CD4-positive, alpha-beta T cell (primary cell): ENCODE measurements at places on chromosomes 6 and 20.

DNA sequence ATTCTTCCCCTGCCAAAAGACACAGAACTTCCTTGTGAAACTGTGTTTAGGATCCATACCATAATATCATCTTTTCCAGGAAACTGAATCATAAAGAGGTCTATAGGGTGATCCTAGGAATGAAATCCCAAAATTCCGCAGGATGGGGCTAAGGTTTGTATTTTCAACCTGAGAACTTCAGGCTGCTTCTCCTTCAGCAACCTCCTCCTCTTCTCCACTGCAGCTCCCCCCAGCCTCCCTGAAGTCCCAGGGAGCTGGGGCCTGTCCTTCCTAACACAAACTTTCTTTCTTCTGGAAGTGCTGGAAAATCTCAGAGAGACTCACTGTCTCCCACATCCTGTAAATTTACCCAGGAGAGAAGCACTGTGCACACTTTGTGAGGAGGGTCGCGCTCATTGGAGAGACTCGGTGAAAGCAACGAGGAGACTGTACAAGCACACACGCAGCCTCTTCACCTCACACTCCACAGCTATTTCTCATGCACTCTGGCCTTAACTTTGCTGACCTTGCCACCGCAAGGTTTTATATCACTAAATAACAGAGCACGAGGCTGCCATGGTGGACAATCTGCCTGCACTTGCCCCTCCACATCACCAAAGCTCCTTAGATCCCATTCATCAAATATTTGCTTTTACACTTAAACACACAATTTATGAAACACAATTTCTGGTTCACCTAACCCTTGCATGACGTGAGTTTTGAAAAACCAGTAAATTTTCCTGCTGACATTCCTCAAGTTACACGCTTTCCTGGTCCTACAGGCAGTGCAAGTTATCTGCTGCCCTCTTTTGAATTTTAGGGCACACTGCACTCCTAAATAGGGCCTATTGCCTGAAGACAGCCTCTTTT, 14.3 kb downstream of the ID4 start:
- H3K4me1 ChIP-seq = no peaks in the 10 kb centered on the region
- H3K27ac ChIP-seq = no peak overlapping the region
- H3K27me3 ChIP-seq = no peaks in the 10 kb centered on the region

DNA sequence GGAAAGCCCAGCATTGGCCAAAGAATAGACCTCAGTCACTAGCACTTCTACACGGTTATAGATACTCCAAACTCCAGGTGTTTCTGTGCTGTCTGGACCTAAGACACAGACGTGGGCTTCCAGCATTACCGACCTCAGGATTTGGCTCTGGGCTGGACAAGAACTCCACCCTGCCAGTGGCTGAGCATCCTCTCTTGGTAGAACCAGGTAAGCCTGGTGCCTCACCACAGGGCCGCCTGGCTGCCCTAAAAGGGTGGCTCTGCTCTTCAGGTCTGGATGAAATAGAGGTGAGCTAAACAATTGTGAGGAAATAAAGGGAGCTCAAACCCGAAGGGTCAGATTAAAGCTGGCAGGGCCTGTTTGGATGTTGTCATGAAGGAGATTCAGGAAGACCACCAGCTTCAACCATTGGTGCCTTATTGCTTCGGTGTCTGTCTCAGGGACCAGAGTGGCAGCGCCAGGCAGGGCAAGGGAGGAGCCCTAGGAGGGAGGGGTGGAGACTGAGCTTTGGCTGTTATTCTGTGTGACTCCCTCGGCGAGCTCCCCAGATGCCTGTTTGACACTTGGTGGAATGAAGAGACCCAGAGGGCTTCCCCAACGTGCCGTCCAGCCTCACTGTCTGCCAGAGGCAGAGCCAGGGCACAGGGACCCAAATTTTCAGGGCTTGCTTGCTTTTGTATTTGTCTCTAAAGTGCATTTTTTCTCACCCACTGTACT, 8.6 kb downstream of the SYNDIG1 start:
- no peak overlapping the region for H3K27ac ChIP-seq
- no peaks in the 10 kb centered on the region for H3K36me3 ChIP-seq
- no peaks in the 10 kb centered on the region for H3K4me1 ChIP-seq
- H3K27me3 ChIP-seq = no peaks in the 10 kb centered on the region

GRCh38 chr6:41966961-41967311, 25.3 kb upstream of the CCND3 start:
- H3K27me3 ChIP-seq = no peaks in the 10 kb centered on the region
- H3K4me3 ChIP-seq = no peak overlapping the region

GRCh38 chr20:9739991-9740390, 98.9 kb downstream of the PAK5 start:
- no peak for DNase-seq
- no peaks in the 10 kb centered on the region for H3K36me3 ChIP-seq
- H3K4me1 ChIP-seq = no peaks in the 10 kb centered on the region
- H3K4me3 ChIP-seq = no peak overlapping the region
- H3K27ac ChIP-seq = no peak overlapping the region

- no peak for DNase-seq
- no peak overlapping the region for H3K27ac ChIP-seq
- H3K4me1 ChIP-seq = no peaks in the 10 kb centered on the region
- H3K36me3 ChIP-seq = no peaks in the 10 kb centered on the region
Observed at GRCh38 chr6:89505847-89506246, 72.9 kb downstream of the ANKRD6 start.

- peaks cover 40% of the 10 kb centered on the region for H3K4me1 ChIP-seq
- DNase-seq = no peak
- H3K4me3 ChIP-seq = no peak overlapping the region
- H3K27ac ChIP-seq = no peak overlapping the region
- H3K27me3 ChIP-seq = peaks cover 62% of the 10 kb centered on the region
Observed at GRCh38 chr6:170297576-170298330, 6.9 kb upstream of the DLL1 start.

GRCh38 chr20:6718662-6719368, 48.7 kb upstream of the BMP2 start:
- DNase-seq = no peak
- no peak overlapping the region for H3K4me3 ChIP-seq
- H3K36me3 ChIP-seq = no peaks in the 10 kb centered on the region
- H3K27ac ChIP-seq = no peak overlapping the region
- no peaks in the 10 kb centered on the region for H3K27me3 ChIP-seq

DNA sequence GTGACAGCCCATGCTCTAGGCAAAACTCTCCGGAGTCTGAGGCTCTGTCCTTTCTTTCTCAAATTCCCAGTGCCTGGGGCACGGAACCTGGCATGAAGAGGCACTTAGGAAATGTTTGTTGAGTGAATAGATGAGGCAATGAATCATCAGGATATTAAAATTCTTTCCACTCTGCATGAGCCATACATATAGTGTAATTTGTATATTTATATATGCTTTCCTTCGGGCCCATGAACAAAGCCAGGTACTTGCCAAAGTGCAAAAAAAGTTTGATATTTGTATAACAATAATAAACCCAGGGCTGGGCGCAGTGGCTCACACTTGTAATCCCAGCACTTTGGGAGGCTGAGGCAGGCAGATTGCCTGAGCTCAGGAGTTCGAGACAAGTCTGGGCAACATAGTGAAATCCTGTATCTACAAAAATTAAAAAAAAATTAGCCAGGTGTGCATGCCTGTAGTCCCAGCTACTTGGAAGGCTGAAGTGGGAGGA, 212.3 kb upstream of the ZNF217 start:
- no peaks in the 10 kb centered on the region for H3K36me3 ChIP-seq
- no peaks in the 10 kb centered on the region for H3K27me3 ChIP-seq
- DNase-seq = no peak
- H3K4me3 ChIP-seq = no peak overlapping the region
- H3K27ac ChIP-seq = no peak overlapping the region
- no peaks in the 10 kb centered on the region for H3K4me1 ChIP-seq

- H3K36me3 ChIP-seq = peaks cover 2% of the 10 kb centered on the region
- no peaks in the 10 kb centered on the region for H3K27me3 ChIP-seq
- H3K4me1 ChIP-seq = no peaks in the 10 kb centered on the region
- H3K27ac ChIP-seq = no peak overlapping the region
- H3K4me3 ChIP-seq = no peak overlapping the region
- DNase-seq = no peak
Observed at GRCh38 chr20:53255102-53255710, 283.0 kb downstream of the TSHZ2 start.

GRCh38 chr6:38527371-38527770, 112.4 kb downstream of the BTBD9 start:
- no peak overlapping the region for H3K4me3 ChIP-seq
- no peak overlapping the region for H3K27ac ChIP-seq
- no peaks in the 10 kb centered on the region for H3K27me3 ChIP-seq
- DNase-seq = no peak
- peaks cover 5% of the 10 kb centered on the region for H3K4me1 ChIP-seq

- no peaks in the 10 kb centered on the region for H3K27me3 ChIP-seq
- no peak overlapping the region for H3K4me3 ChIP-seq
- no peak for DNase-seq
Observed at GRCh38 chr6:130198483-130199035, 24.2 kb downstream of the SAMD3 start.

DNA sequence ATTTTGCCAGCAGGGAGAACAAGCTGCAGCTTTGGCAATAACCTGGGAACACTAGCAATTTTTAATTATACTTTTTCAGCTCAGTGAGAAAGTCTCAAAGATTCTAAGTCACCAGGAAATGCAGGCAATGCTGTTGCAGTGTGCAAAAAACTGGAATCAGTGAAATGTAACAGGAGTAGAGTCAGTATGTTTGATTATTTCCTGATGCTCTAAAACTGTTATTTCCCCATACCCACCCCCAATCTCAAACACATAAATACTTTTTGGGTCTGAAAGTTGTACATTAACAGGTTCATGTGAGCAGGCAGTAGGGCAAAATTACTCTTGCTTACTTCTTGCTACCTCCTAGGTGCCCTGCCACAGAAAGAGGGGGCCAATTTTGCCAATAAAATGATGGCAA, 65.4 kb upstream of the BEND6 start:
- H3K4me3 ChIP-seq = no peak overlapping the region
- no peak overlapping the region for H3K27ac ChIP-seq
- no peaks in the 10 kb centered on the region for H3K36me3 ChIP-seq
- no peak for DNase-seq
- H3K4me1 ChIP-seq = peaks cover 4% of the 10 kb centered on the region

DNA sequence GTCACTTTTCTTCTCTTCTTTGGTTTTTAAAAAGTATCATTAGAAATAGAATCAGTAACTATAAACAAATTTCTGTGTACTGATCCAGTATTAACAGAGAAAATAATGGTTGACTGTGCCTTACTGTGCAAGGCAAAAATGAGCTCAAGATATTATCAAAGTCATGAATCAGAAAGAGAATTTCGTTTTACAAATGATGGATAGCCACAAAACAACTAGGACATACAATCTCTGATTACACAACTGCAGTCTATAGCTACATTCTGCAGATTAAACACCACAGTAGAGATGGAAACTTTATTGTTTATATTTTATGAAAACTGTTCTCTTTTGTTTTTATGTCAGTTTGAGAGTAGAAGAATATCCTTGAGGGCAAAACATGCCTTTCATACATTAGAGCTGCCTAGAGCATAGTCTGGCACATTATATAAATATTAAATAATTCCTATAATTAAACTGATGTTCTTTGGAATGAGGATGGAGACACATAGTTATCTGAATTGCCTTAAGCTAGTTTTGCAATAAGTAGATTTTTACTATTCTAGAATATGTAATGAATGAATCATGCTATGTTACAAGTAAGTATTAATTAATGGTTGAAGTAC, 333.1 kb downstream of the LAMA2 start:
- no peak overlapping the region for H3K27ac ChIP-seq
- H3K36me3 ChIP-seq = no peaks in the 10 kb centered on the region
- H3K4me1 ChIP-seq = no peaks in the 10 kb centered on the region
- H3K27me3 ChIP-seq = no peaks in the 10 kb centered on the region
- H3K4me3 ChIP-seq = no peak overlapping the region
- no peak for DNase-seq

GRCh38 chr20:39259010-39259803, 297.1 kb downstream of the DHX35 start:
- DNase-seq = no peak
- no peak overlapping the region for H3K27ac ChIP-seq
- no peak overlapping the region for H3K4me3 ChIP-seq
- H3K4me1 ChIP-seq = no peaks in the 10 kb centered on the region

DNA sequence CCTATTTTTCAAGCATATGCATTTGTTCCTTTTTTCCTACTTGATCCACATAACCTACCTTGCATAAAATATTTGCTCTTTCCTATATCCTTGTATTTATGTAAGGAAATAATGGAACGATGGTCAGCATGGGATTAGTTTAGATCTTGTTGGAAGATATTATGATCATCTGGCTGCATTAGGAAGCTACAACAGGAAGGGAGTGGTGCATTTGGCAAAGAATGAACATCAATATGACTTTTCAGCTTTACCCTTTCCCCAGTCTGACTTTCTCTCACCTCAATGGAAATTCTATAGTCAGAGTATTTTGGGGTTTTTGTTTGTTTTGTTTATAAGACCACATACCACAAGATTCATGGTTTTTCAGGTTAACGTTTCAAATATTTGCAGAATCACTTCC, 66.0 kb downstream of the HS3ST5 start:
- no peak for DNase-seq
- no peak overlapping the region for H3K27ac ChIP-seq
- no peaks in the 10 kb centered on the region for H3K27me3 ChIP-seq
- H3K36me3 ChIP-seq = no peaks in the 10 kb centered on the region
- H3K4me1 ChIP-seq = no peaks in the 10 kb centered on the region

DNA sequence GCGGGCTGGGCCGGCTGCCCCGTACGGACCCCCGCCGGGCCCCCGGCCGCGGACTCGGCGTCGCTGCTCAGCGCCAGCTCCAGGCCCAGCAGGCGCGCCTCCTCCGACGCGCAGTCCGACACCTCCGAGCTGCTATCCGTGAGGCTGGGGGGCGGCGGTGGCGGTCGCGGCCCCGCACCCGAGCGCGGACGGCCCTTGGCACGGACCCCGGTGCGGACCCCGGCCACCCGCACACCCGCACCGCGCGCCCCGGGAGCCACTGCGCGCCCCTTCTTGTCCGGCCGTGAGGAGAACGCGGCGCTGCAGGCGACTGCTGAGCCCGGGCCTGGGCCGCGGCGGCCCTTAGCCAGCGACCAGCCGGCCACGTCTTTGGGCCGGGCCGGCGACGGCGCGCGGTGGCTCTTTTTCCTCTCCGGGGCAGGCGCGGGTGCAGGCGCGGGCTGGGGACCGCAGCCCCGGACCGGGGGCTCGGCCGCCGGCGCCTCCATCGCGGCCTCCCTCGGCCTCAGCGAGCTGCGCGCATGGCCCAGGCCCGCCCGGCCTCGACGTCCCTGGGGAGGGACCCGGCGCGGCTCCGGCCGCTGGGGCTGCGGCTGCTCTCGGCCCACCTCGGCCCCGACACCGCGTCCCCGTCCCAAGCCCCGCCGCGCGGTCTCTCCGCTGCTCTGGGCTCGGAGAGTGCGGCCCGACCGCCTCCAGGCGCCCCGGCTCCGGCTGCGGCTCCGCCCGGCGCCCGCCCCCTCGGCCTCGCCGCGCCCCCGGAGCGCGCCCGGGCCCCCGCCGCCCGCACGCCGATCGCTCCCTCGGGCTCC, 12.9 kb upstream of the TLDC2 start:
- H3K27me3 ChIP-seq = peaks cover 20% of the 10 kb centered on the region
- H3K4me1 ChIP-seq = peaks cover 7% of the 10 kb centered on the region
- no peak overlapping the region for H3K27ac ChIP-seq
- H3K4me3 ChIP-seq = no peak overlapping the region

DNA sequence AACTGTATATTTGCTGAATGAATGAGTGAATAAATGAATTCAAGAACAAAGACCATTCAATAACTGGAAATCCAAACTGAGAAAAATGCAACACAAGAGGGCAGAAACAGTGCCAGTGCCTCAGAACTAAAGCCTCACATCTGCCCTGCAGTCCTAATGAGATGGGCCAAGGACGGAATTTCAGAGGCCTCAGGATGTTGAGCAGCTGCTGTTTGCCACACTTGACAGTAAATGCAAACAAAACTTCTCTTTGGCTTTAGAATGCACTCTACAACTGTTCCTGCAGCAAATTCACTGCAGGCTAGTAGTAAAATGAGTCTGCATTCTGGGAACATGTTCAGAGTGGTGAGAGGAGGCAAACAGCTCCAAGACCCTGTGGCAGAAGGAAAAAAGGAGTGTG, 177.6 kb upstream of the LRFN2 start:
- no peaks in the 10 kb centered on the region for H3K4me1 ChIP-seq
- DNase-seq = no peak
- H3K4me3 ChIP-seq = no peak overlapping the region
- no peaks in the 10 kb centered on the region for H3K36me3 ChIP-seq
- peaks cover 2% of the 10 kb centered on the region for H3K27me3 ChIP-seq
